ENCODE measurements at places on chromosomes 4 and X.

DNA sequence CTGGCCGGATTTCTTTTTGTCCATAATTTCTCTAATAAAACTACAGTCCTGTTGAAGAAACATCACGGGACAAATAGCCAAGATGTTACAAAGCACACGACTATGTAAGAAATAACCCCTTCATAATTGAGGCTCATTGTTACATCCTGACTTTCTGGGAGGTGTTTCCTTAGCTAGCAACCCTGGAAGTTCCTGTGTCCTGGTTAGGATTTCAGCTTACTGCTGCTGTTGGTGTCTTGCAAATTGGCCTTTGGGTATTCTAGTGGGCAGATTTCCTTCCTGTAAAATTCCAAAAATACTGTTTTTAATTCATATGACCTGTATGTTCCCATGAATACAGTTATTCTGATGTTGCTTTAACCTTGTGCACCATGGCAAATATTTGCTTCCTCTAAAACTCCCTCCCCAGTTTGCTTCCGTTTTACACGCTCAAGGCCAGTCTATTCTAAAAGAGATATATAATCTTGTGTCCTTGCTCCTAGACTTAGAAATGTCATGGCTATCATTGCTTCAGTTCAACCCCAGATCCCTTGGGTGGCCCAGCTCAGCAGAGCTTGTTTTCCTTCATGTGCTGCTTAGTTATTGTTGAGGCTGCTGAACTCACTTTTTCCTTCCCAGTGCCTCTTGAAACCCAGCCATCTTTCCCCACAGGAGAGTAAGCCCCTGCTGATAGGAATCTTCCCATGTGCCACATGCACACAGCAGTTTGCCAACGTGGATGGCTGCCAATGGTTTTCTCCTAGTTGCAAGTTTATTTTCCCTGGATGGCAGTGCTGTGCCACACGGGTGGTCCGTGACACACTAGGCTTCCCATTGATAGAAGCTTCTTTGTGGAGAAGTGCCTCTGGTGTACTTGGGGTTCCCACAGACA, 75.8 kb downstream of the TSPAN7 start:
- DNase-seq, result no peak

DNA sequence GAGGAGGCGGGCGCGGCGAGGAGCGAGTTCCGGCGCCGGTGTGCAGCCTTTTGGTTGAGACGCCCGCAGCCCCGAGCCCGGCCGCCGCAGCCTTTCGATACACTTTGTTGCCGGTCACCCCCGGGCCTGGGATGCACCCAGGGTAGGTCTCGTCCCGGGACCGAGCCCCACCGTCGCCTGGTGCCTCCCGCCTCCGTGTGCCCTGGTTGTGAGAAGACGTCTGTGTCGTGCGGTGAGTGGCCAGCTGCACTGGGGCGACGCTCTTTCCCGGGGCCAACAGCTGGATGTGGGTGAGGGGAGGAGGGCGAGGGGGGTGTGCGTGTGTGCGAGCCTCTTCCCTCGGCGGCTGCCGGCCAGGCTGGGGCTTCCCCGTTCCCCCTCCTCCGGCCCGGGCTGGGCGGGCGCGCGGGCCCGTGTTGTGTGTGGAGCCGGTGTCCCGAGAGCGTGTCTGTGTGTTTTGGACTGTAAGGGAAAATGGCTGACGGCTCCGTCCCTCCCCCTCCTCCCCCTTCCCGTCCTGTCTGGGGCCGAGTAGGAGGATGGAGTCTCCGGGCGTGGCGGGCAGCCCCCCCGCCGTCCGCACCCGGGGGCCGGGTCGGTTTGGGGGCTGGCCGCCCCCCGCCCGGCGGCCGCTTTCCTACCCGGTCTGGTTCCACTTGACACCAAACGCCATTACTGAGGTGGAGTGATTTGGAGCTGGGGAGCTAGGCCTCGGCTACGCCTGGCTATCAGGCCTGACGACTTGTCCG, 807 bp downstream of the USP9X start:
- peak; percentile 16 for DNase-seq

DNA sequence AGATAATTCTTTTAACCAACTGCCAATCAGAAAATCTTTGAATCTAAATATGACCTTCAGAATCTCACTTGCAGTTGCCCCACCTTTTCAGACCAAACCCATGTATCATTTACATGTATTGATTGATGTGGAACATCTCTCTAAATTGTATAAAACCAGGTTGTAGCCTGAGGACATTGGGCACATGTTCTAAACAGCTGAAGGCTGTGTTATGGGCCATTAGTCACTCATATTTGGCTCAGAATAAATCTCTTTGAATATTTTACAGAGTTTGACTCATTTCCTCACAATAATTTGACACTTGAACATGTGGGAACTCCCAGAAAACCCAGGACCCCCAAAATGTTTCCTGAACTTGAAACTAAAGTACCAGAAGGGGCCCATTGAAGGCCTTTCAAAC, 58.7 kb downstream of the UGT2B10 start:
- DNase-seq, result no peak

- no peak for DNase-seq
Measured at GRCh38 chrX:44012484-44013096, 39.4 kb upstream of the NDP start.

- DNase-seq, result no peak
Measured at GRCh38 chr4:180564026-180564425, 1679.2 kb upstream of the TENM3 start.

GRCh38 chr4:147288512-147288911, 192.4 kb upstream of the EDNRA start:
- DNase-seq, result no peak

DNA sequence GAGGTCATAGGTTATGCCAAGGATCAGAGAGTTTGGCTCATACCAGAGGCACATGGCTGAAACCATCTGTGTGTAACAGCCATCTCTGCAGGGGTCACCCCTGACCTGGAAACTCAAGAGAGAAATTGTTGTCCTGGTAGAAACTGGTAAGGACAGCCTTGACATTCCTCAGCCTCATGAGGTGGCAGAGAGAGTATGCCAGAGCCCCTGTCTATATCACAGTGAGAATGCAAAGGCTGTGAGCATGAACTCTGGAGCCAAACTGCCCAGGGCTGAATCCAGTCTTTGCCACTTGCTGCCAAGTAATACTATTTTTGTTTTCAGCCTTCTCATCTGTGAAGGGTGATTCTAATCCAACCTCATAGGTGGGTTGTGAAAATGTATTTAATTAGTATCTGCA, 37.1 kb upstream of the CCDC149 start:
- DNase-seq, result no peak

DNA sequence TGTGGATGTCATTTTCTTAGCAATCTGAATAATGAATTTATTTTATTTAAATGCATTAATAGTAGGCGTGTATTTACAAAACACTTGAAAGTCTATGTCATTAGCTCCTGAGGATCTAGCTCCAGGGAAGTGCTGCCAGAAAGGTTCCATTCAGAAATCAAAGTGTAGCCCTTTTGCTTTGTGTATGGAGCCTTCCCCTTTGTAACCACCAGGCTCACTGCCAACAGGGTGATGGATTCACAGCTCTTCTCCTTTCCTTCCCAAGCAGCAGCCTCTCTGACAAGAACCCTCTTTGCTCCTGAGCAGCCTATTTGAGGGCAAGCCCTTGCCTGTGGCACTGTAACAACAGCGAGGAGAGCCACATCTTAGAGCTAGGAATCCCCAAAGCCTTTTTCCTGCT, 286.0 kb upstream of the RASGEF1B start:
- DNase-seq, result no peak

DNA sequence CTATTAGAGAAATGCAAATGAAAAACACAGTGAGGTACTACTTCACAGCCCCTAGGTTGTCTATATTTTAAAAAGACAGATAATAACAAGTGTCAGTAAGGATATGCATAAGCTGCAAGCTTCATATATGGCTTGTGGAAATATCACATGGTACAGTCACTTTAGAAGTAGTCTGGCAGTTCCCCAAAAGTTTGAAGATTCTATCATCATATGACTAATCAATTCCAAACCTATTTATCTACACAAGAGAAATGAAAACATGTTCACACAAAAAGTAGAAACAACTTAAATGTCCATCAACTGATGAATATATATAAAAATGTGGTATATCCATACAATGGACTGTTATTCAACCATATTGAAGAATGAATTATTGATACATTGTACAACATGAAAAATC, 185.8 kb upstream of the STK26 start:
- DNase-seq, result no peak

GRCh38 chr4:142318280-142318679, 527.8 kb downstream of the INPP4B start:
- no peak for DNase-seq

DNA sequence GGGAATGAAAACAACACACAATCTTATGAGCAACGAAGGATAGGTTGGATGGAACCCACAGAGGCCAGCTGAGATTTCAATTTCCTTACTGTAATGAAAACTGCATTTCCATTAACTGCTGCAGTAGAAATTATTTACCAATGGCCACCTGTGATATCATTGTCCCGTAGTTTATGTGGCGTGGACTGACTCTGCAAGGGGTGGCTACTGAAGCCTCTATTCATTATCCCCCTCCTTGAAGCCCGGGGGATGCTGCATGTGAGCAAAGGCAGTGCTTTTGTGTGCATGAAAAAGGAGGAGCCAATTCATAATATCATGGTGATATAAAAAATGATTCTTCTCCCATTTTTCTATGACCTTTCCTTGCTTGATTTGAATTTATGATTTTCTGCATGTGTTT, 207.8 kb downstream of the PTTG2 start:
- DNase-seq, result no peak

DNA sequence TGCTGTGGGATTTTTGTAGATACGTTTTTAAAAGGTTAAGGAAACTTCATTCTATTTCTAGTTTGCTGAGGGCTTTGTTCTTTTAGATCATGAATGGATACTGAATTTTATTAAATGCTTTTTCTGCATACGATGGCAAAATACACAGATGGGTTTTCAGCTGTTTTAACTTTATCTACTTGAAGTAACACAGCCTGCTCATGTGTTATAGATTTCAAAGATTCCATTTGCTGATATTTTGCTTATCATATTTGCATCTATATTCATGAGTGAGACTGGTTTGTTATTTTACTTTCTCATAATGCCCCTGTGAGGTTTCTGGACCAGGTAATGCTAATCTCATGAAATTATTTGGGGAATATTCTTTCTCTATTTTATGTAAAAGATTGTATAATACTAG, 34.5 kb upstream of the HERC5 start:
- no peak for DNase-seq

DNA sequence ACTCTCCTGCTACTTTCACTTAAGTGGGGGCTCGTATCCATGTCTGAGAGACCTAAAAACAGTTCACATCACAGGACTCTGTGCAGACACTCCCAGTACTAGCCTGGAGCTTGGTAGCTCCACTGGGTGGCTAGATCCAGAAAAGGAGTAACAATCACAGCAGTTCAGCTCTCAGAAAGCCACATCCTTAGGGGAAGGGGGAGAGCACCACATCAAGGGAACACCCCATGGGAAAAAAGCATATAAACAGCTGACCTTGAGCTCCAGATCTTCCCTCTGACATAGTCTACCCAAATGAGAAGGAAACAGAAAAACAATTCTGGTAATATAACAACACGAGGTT, 175.8 kb downstream of the FAM13A start:
- no peak for DNase-seq

GRCh38 chr4:118354913-118355312, 2.1 kb upstream of the PRSS12 start:
- DNase-seq, result no peak

DNA sequence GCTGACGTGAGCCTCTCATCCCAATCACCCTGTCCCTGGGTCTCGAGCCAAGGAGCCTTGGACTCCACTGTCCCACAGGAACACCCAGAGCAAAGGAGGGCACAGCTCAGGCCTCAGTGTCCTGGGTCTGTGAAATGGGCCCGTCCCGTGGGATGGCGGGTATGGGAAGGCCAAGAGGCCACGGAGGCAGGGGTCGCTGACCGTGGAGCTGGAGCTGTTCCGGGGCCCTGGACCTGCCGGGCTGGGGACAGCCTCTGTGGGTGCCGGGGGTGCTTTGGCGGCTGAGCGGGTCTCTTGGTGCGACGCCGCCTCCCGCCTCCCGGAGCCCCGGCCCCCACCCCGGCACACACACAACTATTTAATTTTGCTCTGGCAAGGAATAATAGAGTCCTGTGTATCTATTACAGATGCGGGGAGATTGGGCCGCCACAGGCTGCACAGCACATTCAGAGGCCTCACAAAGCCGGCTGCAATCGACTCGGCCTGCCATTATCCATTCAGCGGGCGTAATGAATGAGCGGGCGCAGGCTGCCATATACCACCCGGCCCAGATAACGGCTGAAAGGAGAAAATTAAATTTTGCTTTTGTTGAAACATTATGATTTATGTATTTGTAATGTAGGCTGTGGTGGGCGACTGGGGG, 83.9 kb upstream of the NKX1-1 start:
- DNase-seq, result no peak

Measured in SHP77 (cell line).